H9 (cell line): ENCODE measurements at places on chromosomes 3 and 15. TPM values are rescaled to one million over a fixed set of nuclear protein-coding genes. Genes with fewer than 3 reads are reported as not detected.
A peak's percentile ranks its signal among the peaks of the same experiment; 100 is the strongest.

MFN1 gene
- total RNA-seq = 45.2 and 46.0 TPM in 2 replicates

CACNA2D2 gene
- 27.7 and 28.1 TPM in 2 replicates for total RNA-seq

SPSB4 gene
- 6.0 and 6.2 TPM in 2 replicates for total RNA-seq

SPG11 gene
- total RNA-seq = 38.3 and 43.8 TPM in 2 replicates

NRG4 gene
- total RNA-seq = not detected in 2 replicates

GRCh38 chr15:25401501-25401900 lies 37.3 kb downstream of the UBE3A start:
- peaks cover 46% of the 10 kb centered on the region for H3K36me3 ChIP-seq
- no peak overlapping the region for H3K4me3 ChIP-seq
- DNase-seq = no peak
- H3K27ac ChIP-seq = no peak overlapping the region
- no peaks in the 10 kb centered on the region for H3K27me3 ChIP-seq

GRCh38 chr15:88950600-88951160 lies 37.5 kb upstream of the MFGE8 start:
- H3K27me3 ChIP-seq = no peaks in the 10 kb centered on the region
- H3K4me1 ChIP-seq = no peaks in the 10 kb centered on the region; the same call in 1 of the 2 replicates
- H3K4me3 ChIP-seq = no peak overlapping the region
- peaks cover 6% of the 10 kb centered on the region for H3K36me3 ChIP-seq
- no peak overlapping the region for H3K27ac ChIP-seq
- DNase-seq = no peak

- H3K36me3 ChIP-seq = peaks cover 3% of the 10 kb centered on the region
- no peak overlapping the region for H3K4me3 ChIP-seq
- DNase-seq = no peak
- no peaks in the 10 kb centered on the region for H3K27me3 ChIP-seq
- no peaks in the 10 kb centered on the region for H3K4me1 ChIP-seq
Measured at GRCh38 chr3:1583044-1583443, 490.2 kb downstream of the CNTN6 start.

- no peaks in the 10 kb centered on the region for H3K27me3 ChIP-seq
- peaks cover 3% of the 10 kb centered on the region; the same call in 1 of the 2 replicates for H3K4me1 ChIP-seq
- no peak for DNase-seq
- H3K4me3 ChIP-seq = no peak overlapping the region
Measured at GRCh38 chr3:157248590-157249422, 88.9 kb upstream of the CCNL1 start.

GRCh38 chr3:126524429-126524988 lies 554 bp downstream of the CHST13 start:
- H3K27me3 ChIP-seq = no peaks in the 10 kb centered on the region; the same call in 1 of the 2 replicates
- no peaks in the 10 kb centered on the region for H3K4me1 ChIP-seq
- DNase-seq = peak; percentile 49
- H3K36me3 ChIP-seq = no peaks in the 10 kb centered on the region; the same call in 2 of the 3 replicates
- peak overlapping the region; percentile 69 for H3K4me3 ChIP-seq

- no peak overlapping the region for H3K4me3 ChIP-seq
- peaks cover 3% of the 10 kb centered on the region for H3K36me3 ChIP-seq
- DNase-seq = no peak
- H3K27ac ChIP-seq = no peak overlapping the region
- no peaks in the 10 kb centered on the region for H3K27me3 ChIP-seq
Measured at GRCh38 chr3:177770383-177771230, 573.3 kb upstream of the TBL1XR1 start.

- H3K27me3 ChIP-seq = no peaks in the 10 kb centered on the region
- no peaks in the 10 kb centered on the region for H3K36me3 ChIP-seq
- no peak for DNase-seq
- H3K4me3 ChIP-seq = no peak overlapping the region
- H3K27ac ChIP-seq = no peak overlapping the region
Measured at GRCh38 chr3:43785551-43785950, 94.8 kb downstream of the ABHD5 start.

- H3K27me3 ChIP-seq = no peaks in the 10 kb centered on the region
- H3K36me3 ChIP-seq = peaks cover 4% of the 10 kb centered on the region; the same call in 2 of the 3 replicates
- no peak overlapping the region for H3K4me3 ChIP-seq
Measured at GRCh38 chr3:112747624-112748023, 99.0 kb downstream of the CD200R1L start.

GRCh38 chr15:83327041-83327440 lies 42.6 kb upstream of the BNC1 start:
- H3K27ac ChIP-seq = no peak overlapping the region
- no peaks in the 10 kb centered on the region for H3K27me3 ChIP-seq
- DNase-seq = no peak
- no peaks in the 10 kb centered on the region for H3K4me1 ChIP-seq
- H3K4me3 ChIP-seq = no peak overlapping the region

GRCh38 chr15:93479715-93480114 lies 390.7 kb upstream of the RGMA start:
- H3K27me3 ChIP-seq = no peaks in the 10 kb centered on the region
- H3K36me3 ChIP-seq = no peaks in the 10 kb centered on the region
- peaks cover 21% of the 10 kb centered on the region; the same call in 1 of the 2 replicates for H3K4me1 ChIP-seq
- H3K27ac ChIP-seq = no peak overlapping the region

DNA sequence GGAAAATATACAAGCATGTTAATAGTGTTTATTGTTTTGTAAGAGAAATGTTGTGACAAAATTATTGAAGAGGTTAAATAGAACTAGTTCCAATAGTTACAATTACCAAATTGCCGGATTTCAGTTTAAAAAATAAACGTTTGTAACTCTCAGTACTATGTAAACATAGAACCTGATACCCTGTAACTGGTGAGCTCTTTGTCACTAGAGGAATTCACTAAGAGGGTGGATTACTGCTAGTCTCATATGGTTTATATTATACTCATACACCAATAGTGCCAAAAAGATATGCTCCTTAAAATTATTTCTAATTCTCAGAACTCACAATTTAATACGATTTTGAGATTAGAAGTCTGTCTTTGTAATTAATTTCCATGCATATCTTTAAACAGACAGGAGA lies 7.6 kb upstream of the GMNC start:
- H3K36me3 ChIP-seq = no peaks in the 10 kb centered on the region
- no peak overlapping the region for H3K4me3 ChIP-seq
- H3K27ac ChIP-seq = no peak overlapping the region
- H3K27me3 ChIP-seq = no peaks in the 10 kb centered on the region
- DNase-seq = no peak

- DNase-seq = no peak
- H3K36me3 ChIP-seq = no peaks in the 10 kb centered on the region
- no peak overlapping the region for H3K27ac ChIP-seq
- H3K27me3 ChIP-seq = no peaks in the 10 kb centered on the region
Measured at GRCh38 chr3:52982839-52983238, 63.0 kb downstream of the SFMBT1 start.
